ENCODE measurements at places on chromosomes 16 and 17.

DNA sequence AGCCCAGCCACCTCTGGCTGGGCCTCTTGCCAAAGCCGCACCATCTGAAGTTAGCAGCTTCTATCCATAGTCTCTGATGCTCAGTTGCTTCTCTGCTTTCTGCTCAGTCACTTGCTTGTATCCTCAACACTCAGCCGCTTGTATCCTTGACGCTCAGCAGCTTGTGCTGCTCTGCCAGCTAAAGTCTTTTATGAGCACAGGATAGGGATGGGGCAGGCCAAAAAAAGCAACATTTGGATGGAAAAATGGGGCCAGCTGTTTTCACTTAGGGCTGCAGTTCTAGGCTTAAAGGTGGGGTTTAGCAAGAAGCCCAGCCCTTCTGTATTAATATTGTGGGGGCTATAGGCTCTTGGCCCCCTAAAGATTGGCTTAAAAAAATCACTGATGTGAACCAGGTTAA, 739.4 kb downstream of the CDH8 start:
- no peak for DNase-seq

DNA sequence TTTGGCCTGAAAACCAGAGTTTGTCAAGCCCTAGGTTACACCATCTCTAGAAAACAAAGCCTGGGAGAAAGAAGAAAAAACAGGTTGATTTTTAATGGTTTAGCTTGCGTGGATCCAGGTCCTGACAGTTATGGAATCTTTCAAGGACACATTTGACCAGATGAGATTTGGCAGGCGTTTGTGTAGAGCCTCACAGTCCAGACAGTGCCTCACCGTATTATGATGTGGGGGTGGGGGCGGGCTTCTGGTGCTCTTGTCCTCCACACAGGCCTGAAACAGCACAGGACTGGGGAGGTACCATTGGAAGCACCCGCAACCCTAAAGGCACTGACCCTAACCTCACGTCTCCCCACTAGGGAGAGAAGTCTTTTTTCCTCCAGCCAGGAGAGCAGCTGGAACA, 19.6 kb downstream of the MVP start:
- no peak for DNase-seq

GRCh38 chr16:78718141-78718540, 618.7 kb downstream of the WWOX start:
- DNase-seq, result no peak

- no peak for DNase-seq
Observed at GRCh38 chr17:76805319-76805718, 62.9 kb upstream of the MGAT5B start.

- no peak for DNase-seq
Observed at GRCh38 chr17:81416612-81417011, 21.4 kb downstream of the BAHCC1 start.

DNA sequence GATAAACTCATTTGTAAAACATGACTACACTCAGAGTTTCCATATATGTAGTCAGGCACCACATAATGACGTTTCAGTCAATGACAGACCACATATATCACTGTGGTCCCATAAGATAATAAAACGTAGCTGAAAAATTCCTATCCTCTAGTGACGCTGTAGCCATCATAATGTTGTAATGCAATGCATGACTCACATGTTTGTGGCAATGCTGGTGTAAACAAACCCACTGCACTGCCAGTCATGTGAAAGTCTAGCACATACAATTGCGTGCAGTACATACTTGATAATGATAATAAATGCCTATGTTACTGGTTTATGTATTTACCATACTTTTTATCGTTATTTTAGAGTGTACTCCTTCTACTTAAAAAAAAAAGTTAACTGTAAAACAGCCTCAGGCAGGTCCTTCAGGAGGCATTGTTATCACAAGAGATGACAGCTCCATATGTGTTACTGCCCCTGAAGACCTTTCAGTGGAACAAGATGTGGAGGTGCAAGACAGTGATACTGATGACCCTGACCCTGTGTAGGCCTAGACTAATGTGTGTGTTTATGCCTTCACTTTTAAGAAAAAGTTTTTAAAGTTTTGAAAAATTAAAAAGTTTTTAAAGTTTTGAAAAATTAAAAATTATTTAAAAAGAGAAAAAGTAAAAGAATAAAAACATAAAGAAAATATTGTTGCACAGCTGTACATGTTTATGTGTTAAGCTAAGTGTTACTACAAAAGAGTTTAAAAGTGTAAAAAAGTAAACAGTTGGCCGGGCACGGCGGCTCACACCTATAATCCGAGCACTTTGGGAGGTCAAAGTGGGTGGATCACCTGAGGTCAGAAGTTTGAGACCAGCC, 9.0 kb downstream of the STAT5B start:
- DNase-seq, result peak; percentile 57

- DNase-seq, result no peak
Observed at GRCh38 chr16:77955127-77955526, 67.2 kb upstream of the CLEC3A start.

- DNase-seq, result no peak
Observed at GRCh38 chr17:57855391-57856035, 5.7 kb upstream of the MRPS23 start.

GRCh38 chr17:10648381-10648780, 8.7 kb downstream of the MYH3 start:
- no peak for DNase-seq

GRCh38 chr16:66318505-66318904, 48.0 kb upstream of the CDH5 start:
- no peak for DNase-seq

DNA sequence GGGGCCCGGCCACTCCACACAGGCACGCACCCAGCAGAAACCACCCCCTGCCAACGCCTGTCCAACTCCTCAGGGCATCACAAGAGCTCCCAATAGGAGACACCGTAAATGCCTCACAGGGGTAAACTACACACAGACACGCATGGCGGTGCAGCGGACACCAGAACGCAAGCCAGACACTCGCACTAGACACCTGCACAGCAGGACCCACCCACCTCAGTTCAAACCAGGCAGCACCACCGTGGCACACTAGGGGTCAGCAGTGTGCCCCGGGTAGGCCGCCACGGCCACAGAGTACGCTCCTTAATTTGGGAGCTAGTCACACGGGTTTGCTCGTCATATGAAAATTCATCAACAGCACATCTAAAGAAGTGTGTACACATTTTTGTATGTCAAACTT, 3.4 kb downstream of the SLC38A10 start:
- peak; percentile 79 for DNase-seq

GRCh38 chr16:67173808-67174705, 3.7 kb downstream of the NOL3 start:
- DNase-seq, result peak; percentile 68

DNA sequence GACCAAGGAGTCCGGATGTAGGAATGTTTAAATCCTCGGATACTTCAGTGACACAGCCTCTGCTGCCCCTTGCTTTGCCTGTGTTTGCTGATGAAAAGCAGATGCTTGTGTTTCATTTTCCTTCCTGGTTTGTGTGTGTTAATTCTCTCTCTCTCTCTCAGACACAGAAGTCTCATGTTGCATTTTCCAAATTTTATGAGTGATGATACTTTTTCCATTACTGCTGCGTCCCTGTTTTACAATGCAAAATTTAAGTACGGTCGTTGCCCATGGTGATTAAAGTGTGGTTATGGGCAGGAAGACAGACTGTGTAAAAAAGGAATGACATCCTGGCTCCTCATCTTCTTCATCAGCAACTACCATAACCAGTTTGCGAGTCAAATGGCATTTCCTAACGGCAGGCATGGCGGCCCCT, 5.7 kb downstream of the RMI2 start:
- no peak for DNase-seq

GRCh38 chr17:78915872-78916632, 9.1 kb downstream of the TIMP2 start:
- DNase-seq, result no peak

- DNase-seq, result no peak
Observed at GRCh38 chr17:15264542-15264941, 584 bp downstream of the PMP22 start.

DNA sequence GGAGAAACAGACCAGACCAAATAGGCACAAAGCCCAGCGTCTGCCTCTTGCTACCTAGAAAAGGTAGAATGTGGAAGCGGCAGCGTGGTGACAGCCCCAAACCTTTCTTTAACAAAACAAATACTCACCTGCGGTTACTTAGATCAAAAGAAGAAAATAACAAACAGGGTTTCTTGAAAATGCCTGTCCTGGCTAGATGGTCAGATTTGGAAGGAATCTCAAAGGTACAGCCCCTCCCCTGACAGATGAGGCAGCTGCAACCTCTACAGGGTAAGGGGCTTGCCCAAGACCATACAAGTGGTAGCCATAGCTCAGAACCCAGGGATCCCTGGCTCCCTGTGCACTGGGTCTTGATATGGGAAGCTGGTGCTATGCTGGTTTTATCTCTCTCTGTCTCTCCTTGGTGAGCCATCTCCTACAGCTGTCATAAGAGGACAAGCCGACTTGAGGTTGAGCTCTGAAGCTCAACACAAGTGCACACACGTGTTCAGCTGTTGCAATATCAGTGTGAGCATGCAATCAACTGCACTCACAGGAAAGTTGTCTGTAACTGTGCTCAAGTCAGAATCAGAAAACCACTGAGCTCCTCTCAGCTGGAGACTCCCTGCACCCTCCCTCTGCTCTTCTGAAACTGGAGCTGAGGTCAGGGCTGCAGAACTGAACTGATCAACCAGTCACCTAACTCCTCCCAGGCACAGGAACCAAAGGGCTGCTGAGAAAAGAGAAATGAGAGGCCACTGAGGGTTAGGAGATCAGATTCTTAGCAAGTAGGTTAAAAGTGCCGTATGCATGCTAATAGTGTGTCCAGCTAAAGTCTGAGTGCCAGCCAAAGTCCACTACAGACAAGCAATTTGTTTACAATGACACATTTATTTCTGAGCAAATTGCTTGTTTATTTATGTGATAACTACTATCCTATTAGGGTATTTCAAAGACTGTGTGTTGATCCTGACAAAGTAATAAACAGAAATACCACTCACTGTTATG, 6.1 kb upstream of the RNF157 start:
- DNase-seq, result peak; percentile 64

- DNase-seq, result no peak
Observed at GRCh38 chr17:50604513-50604912, 30.2 kb upstream of the ABCC3 start.

DNA sequence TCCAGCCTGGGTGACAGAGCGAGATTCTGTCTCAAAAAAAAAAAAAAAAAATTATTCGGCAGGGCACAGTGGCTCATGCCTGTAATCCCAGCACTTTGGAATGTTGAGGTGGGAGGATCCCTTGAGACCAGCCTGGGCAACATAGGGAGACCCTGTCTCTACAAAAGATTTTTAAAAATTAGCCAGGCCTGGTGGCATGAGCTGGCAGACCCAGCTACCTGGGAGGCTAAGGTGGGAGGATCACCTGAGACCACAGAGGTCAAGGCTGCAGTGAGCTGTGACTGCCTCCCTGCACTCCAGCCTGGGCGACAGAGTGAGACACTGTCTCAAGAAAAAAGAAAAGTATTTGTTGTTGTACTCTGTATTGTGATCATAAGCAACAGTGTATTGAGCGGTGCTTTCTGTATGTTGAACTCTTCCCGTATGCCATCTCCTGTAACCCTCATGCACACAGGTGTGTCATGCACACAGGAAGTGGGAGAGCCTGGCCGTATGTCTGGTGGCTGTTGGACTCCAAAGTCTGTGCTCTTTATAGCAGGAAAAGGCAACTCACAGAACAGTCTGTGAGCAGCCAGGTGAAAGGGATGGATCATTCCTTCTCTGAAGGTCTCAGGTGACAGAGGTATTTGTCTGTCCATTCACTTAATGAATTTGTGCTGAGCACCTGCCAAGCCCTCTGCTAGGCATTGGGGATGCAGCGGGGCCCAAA, 17.1 kb downstream of the CDH1 start:
- DNase-seq, result no peak

GRCh38 chr17:78082988-78083387, 45.6 kb downstream of the TMC6 start:
- no peak for DNase-seq

DNA sequence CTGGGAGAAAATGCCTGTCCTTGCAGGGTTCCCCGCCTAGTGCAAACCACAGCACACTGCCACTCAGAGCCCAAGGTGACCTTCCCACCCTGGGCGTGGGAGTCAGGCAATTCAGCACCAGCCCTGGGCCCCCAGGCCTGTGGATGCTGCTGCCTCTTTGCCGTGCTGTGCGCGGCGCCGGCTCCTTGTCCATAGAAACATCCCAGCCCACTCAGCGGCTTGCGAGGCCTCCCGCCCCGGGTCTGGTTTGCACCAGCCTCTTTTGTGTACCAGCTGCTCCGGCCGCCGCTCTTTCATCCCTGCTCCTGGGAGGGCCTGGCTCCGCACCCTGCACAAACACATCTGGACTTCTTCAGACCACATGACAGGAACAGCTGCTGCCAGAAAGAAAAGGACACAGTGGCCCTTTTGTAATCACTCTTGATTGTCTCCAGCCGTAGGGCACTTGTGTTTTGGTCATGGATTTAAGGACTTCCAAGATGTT, 75.4 kb upstream of the SDK2 start:
- DNase-seq, result no peak

GRCh38 chr17:2211661-2212399, 91.8 kb downstream of the SMG6 start:
- no peak for DNase-seq

GRCh38 chr16:28192806-28193529, 18.8 kb downstream of the XPO6 start:
- DNase-seq, result peak; percentile 77

GRCh38 chr17:73792994-73793393, 148.7 kb upstream of the SDK2 start:
- no peak for DNase-seq

DNA sequence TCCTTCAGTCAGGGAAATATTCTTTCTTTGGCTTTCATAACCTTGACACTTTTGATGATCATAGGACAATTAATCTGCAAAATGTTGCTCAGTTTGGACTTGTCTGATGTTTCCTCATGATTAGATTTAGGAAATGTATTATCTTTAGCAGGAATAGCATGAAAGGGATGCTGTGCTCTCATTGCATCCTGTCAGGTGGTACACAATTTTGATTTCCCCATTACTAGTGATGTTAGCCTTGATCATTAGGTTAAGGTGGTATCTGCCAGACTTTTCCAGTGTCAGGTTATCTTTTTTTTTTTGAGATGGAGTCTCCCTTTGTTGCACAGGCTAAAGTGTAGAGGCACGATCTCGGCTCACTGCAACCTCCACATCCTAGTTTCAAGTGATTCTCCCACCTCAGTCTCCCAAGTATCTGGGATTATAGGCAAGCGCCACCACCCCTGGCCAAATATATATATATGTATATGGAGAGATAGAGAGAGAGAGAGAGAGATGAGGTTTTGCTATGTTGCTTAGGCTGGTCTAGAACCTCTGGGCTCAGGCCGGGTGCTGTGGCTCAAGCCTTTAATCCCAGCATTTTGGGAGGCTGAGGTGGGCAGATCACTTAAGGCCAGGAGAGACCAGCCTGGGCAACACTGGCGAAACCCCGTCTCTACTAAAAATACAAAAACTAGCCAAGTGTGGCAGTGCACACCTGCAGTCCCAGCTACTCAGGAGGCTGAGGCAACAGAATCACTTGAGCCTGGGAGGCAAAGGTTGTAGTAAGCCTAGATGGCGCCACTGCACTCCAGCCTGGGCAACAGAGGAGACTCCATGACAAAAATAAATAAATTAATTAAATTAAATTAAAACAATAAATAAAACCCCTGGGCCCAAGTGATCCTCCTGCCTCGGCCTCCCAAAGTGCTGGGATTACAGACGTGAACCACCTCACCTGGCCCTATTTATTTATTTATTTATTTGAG, 15.8 kb upstream of the CAVIN1 start:
- DNase-seq, result peak; percentile 45

GRCh38 chr17:40358323-40359038, 6.1 kb downstream of the GJD3 start:
- DNase-seq, result peak; percentile 91

Measured in activated naive CD4-positive, alpha-beta T cell treated with Interleukin-2 at 50 U/mL for 16 hours (primary cell).